Gastrocnemius medialis (tissue), 4 donors: ENCODE measurements at places on chromosomes 12 and 14. TPM values are rescaled to one million over a fixed set of nuclear protein-coding genes. Genes with fewer than 3 reads are reported as not detected.

KLRD1 gene
- 0.19 TPM for total RNA-seq

TAS2R20 gene
- 3.6 TPM for total RNA-seq

PLXNC1 gene
- total RNA-seq = 0.70 TPM

GPR84 gene
- 0.49 TPM for total RNA-seq

SBNO1 gene
- total RNA-seq = 29.9 TPM

PRB2 gene
- total RNA-seq = not detected

DNA sequence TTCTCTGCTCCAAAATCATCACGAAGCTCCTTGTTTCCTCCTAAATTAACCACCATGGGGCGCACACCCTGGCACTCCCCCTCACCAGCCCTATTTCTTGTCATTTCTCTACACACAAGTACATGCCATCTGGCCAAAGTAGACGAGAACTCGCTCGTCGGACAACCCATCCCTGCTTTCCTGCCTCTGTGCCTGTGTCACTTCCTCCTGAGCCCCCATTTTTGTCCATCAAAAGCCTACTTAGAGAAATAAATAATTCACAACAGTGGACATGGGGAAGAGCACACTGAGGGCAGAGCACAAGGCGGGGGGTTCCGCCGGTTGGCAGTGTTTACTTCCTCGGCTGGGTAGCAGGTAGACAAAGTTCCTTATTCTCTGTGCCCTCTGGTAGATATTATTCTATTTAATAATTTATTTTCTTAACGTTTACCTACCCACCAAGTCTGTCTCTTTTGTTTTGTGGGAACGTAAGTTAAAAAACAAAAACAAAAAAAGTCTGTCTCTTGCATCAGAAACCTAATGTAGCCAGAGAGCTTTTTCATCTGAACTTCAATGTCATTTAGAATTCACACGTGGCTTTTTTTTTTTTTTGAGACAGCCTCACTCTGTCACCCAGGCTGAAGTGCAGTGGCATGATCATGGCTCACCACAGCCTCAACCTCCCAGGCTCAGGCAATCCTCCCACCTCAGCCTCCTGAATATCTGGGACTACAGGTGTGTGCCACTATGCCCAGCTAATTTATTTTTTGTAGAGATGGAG, 6.0 kb downstream of the VPS37B start:
- DNase-seq = no peak

GRCh38 chr12:120979220-120979861, 998 bp downstream of the HNF1A start:
- DNase-seq = no peak

DNA sequence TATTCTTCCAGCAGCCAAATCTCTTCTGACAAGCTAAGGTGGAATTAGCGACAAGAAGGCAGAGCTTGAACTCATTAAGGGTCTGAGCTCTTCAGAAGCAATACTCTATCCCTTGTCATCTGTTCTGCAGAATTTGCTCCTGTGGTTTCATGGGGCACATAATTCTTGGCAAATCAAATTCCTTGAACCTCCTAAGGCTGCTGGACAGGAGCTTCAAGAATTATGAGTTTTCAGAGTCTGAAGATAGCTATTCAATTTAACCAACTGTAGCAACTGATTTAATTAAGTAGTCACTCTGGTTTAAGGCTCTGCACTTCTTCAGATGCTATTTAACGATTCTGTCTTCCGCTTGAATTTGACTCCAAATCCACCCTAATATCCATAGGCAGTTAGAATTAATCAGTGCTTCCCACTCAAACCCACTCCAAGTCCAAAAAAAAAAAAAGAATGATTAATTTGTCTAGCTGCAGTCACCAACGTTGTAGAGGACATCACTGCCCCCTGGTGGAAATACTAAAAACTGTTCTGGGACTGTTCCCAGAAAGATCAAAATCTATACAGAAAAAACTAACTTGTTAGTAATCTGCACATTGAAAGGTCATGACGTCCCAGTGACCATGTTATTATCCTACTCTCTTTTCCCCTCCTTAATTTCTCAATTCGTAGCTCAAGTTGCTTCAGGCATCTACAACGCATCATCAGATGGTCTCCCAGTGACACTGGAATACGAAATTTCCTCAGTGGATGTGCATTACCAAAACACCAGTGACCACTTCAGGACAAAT, 169.9 kb downstream of the KIF21A start:
- no peak for DNase-seq

GRCh38 chr14:62081951-62082350, 319.7 kb downstream of the SNAPC1 start:
- no peak for DNase-seq

- no peak for DNase-seq
Measured at GRCh38 chr12:39319180-39319579, 123.7 kb downstream of the KIF21A start.

DNA sequence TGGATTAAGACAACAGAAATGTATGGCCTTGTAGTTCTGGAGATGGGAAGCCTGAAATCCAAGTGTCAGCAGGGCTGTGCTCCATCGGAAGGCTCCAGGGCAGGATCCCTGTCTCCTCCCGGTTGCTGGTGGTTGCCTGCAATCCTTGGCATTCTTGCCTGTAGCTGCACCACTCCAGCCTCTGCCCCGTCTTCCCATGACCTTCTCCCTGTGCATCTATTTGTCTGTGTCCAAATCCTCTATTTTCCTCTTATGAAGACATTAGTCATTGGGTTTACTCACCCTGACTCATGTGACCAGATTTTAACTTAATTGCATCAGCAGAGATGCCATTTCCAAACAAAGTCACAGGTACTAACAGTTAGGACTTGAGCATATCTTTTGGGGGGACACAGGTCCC, 15.1 kb downstream of the TUNAR start:
- DNase-seq = no peak

DNA sequence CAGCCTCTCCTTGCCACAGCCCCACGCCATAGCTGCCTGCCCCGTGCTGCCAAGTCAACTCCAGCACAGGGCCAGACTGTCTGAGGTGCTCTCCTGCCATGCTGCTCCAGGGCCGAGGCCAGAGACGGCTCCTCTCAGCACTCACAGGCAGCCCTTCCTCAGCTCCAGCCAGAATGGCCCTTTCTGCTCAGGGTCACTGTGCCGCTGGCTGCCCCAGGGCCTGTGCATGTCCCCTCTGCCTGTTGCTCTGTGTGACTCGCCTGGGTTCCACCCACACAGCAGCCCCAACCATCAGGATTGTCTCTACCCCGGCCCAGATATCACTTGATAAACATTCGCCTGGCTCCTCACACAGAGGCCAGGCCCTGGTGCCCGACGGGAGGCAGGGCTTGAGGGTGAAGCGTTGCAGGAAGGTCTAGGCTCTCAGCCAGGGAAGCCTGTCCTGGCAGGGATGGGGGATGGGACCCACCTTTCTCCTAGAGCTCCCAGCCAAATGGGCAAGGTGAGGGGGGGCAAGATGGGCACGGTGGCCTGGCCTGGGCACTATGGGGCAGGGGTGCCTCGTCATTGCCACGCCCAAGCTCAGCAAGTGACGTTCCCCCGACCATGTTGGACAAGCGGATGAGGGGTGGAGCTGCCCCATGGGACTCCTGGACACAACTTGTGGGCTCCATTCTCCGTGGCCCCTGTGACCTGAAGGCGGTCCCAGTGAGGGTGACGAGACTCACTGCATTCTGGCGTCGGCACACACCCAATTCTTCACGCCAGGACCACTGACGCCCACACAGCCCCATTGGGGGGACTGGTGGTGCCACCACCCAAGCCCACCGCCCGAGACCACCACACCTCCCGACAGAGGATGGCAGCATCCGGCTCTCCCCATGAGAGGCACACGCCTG, 27.4 kb upstream of the BTBD6 start:
- DNase-seq = no peak

GRCh38 chr12:41932470-41932991, 212.1 kb downstream of the GXYLT1 start:
- peak; percentile 17 for DNase-seq

- peak; percentile 71 for DNase-seq
Measured at GRCh38 chr14:102437997-102438915, 71.3 kb downstream of the ANKRD9 start.

- DNase-seq = no peak
Measured at GRCh38 chr14:100900837-100901390, 2.6 kb downstream of the RTL1 start.

- no peak for DNase-seq
Measured at GRCh38 chr12:95070378-95070777, 3.0 kb downstream of the NR2C1 start.

DNA sequence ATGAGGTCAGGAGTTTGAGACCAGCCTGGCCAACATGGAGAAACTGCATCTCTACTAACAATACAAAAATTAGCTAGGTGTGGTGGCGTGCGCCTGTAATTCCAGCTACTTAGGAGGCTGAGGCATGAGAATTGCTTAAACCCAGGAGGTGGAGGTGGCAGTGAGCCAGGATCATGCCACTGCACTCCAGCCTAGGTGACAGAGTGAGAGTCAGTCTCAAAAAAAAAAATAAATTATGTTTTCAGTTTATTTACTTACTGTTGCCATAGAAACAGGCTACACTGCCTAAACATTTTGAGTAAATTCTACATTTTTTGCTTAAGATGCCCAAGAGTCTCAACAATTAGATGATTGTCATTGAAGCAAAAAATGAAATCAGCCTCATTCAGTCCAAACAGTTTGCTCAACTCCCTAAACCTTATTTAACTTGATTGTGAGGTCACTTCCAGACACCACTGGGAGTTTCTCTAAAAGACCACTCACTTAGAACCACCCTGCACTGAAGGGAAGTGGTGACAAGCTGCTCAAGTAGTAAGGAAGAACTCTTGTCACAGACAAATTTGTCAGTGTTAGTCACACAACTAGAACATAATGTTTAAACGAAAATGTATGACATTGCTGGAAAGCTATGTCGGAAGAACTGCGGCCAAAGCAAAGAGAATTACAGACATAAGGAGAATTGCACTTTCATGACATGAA, 9.8 kb upstream of the GNPNAT1 start:
- DNase-seq = no peak
